ENCODE measurements at places on chromosomes 6 and 20. TPM values are rescaled to one million over a fixed set of nuclear protein-coding genes. Genes with fewer than 3 reads are reported as not detected.

OOEP gene
- total RNA-seq = not detected

VNN1 gene
- total RNA-seq = 1.9 TPM

VGLL2 gene
- total RNA-seq = not detected

NXT1 gene
- total RNA-seq = 19.1 TPM

PLA2G7 gene
- 1.5 TPM for total RNA-seq

HLA-DQA2 gene
- 0.52 TPM for total RNA-seq

SIRPD gene
- total RNA-seq = 0.24 TPM

ADGRF4 gene
- total RNA-seq = 0.10 TPM

CGA gene
- not detected for total RNA-seq

TCF21 gene
- total RNA-seq = 1.9 TPM

TMC2 gene
- total RNA-seq = 0.14 TPM

ZC2HC1B gene
- not detected for total RNA-seq

NKX2-2 gene
- 0.23 TPM for total RNA-seq

TRIM15 gene
- total RNA-seq = not detected

FAM217B gene
- 8.2 TPM for total RNA-seq

HDGFL1 gene
- total RNA-seq = not detected

PRSS35 gene
- total RNA-seq = 2.8 TPM

FAM209A gene
- total RNA-seq = 0.43 TPM

MYB gene
- 0.29 TPM for total RNA-seq

RIPOR2 gene
- 11.8 TPM for total RNA-seq

SEL1L2 gene
- 16.1 TPM for total RNA-seq

HLA-E gene
- total RNA-seq = 327 TPM

CLIC1 gene
- 272 TPM for total RNA-seq

PPIL6 gene
- total RNA-seq = 1.2 TPM

SLC26A8 gene
- 0.42 TPM for total RNA-seq

CLIC5 gene
- total RNA-seq = 7.6 TPM

TMEM200A gene
- 24.0 TPM for total RNA-seq

THEMIS gene
- total RNA-seq = 0.52 TPM

EFCAB8 gene
- 0.81 TPM for total RNA-seq

LGSN gene
- not detected for total RNA-seq

BPI gene
- total RNA-seq = 0.14 TPM

ZNF165 gene
- total RNA-seq = 0.42 TPM

TAGAP gene
- total RNA-seq = 2.5 TPM

SPATA25 gene
- 1.00 TPM for total RNA-seq

JPH2 gene
- total RNA-seq = 121 TPM

SLCO4A1 gene
- 14.7 TPM for total RNA-seq

SYCP2L gene
- 0.71 TPM for total RNA-seq

DBNDD2 gene
- total RNA-seq = 141 TPM

KAT14 gene
- total RNA-seq = 7.9 TPM

PLCB4 gene
- 53.3 TPM for total RNA-seq

DEFB132 gene
- not detected for total RNA-seq

C20orf141 gene
- total RNA-seq = not detected

VAPB gene
- 59.0 TPM for total RNA-seq

DOK5 gene
- total RNA-seq = 4.4 TPM

ZDHHC14 gene
- 12.2 TPM for total RNA-seq

LAMA4 gene
- 189 TPM for total RNA-seq

BPIFB4 gene
- total RNA-seq = not detected

KIF3B gene
- total RNA-seq = 28.8 TPM

AGPAT1 gene
- 53.3 TPM for total RNA-seq

ADGRB3 gene
- total RNA-seq = 2.0 TPM

RAET1L gene
- total RNA-seq = not detected

COL12A1 gene
- 219 TPM for total RNA-seq

SNAP91 gene
- total RNA-seq = 4.0 TPM

TUBB1 gene
- 0.43 TPM for total RNA-seq

GPR6 gene
- total RNA-seq = not detected

LKAAEAR1 gene
- not detected for total RNA-seq

KCNS1 gene
- not detected for total RNA-seq
